ENCODE measurements at places on chromosomes 5 and 9.

- no peak for DNase-seq
Observed at GRCh38 chr9:26310294-26310693, 582.3 kb downstream of the CAAP1 start.

DNA sequence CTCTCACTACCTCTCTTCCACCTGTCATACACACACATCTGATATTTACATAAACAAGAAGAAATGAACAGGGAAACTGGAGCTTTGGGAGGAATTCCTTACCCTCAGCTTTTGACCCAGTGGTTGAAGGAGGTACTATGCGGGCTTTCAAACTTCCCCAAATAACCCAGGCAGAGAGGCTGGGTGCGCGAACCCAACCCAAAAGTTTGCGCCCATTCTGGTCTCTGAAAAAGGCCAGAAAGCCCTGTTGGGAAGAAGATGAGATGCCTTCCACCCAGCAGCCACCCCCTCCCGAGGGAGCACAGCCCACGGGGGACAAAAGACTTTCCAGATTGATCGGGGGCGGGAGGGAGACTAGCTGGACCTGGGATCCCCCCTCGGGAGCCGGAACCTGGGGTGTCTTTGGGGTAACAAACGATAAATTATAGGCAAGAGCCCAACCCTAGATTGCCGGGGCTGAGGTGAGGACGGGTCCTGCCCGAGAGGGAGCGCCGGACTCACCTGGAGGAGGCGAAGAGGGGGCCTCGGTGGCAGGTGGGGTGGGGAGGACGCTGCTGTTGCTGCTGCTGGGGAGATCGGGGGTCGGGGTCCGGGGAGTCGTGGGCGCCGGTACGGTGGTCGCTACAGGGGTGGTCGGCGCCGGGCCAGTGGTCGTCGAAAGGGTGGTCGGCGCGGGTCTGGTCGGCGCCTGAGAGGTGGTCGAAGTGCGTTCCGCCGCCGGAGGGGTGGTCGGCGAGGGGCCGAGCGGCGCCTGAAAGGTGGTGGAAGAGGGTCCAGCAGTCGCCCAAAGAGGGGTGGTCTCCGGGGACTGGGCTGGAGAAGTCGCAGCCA lies 798 bp downstream of the MEGF9 start:
- peak; percentile 54 for DNase-seq

GRCh38 chr5:1652873-1653697 lies 129.3 kb upstream of the LPCAT1 start:
- DNase-seq: no peak

GRCh38 chr9:137232101-137232500 lies 1.4 kb downstream of the SLC34A3 start:
- DNase-seq: no peak

DNA sequence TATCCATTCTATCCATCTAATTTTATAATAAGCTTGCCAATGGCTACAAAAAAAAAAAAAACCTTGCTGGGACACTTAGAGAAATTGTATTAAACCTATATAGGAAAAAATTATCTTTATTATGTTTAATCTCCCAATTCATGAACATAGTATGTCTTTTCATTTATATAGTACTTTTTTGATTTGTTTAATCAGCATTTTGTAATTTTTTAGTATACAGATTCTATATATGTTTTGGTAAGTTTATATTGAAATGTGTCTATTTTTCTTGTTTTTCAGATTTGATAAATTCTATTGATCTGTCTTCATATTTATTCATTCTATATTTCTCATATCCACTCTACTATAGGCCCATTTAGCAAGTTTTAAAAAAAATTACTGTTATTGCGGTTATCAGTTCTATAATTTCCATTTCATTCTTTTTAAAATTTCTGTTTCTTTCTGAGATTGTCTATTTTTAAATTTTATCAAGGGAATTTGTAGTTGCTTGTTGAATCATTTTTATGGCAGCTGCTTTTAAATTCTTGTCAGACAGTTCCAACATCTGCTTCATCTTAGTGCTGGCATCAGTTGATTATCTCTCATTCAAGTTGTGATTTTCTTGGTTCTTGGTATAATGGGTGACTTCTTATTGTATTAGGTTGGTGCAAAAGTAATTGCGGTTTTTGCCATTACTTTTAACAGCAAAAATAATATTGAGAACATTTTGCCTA lies 170.1 kb upstream of the S1PR3 start:
- no peak for DNase-seq

GRCh38 chr5:129820-130219 lies 37.9 kb downstream of the PLEKHG4B start:
- DNase-seq: peak; percentile 10

DNA sequence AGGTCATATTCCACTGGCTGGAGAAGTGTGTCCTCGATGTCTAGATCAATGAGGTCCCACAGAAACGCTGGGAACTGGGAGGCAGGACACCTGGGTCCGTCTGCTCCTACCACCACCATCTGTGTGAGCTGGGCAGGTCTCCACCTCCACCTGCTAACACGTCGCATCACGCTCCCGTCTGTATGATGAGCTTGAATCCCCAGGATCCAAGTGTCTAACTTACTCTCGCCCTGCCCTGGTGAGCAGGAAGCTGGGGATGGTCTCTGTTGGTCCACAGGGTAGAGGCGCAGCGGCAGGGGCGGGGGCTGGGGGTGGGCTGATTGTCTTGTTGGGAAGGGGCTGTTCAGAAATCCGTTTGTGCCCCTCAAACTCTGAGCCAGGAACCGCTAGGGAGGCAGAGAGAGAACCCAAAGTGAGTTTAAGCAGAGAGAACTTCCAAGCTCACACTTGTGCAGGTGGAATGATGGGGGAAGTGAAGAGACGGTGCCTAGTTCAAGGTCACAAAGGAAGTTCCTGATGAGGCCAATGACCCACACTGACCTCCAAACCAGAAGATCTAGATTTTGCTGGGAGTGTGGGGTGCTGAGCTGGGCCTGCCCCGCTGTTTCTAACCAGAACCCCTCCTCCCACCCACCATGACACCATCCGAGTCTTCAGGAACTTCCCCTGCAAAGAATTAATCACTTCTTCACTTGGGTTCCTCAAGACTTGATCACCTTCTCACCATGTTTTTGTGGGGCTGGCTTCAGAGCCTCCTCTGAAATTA lies 21.1 kb downstream of the ORM2 start:
- DNase-seq: peak; percentile 62
